ENCODE measurements at places on chromosomes 5 and 9.

- no peak for DNase-seq
Observed at GRCh38 chr5:65846101-65846500, 80.3 kb upstream of the ERBIN start.

- no peak for DNase-seq
Observed at GRCh38 chr5:154115291-154115690, 75.2 kb upstream of the GALNT10 start.

DNA sequence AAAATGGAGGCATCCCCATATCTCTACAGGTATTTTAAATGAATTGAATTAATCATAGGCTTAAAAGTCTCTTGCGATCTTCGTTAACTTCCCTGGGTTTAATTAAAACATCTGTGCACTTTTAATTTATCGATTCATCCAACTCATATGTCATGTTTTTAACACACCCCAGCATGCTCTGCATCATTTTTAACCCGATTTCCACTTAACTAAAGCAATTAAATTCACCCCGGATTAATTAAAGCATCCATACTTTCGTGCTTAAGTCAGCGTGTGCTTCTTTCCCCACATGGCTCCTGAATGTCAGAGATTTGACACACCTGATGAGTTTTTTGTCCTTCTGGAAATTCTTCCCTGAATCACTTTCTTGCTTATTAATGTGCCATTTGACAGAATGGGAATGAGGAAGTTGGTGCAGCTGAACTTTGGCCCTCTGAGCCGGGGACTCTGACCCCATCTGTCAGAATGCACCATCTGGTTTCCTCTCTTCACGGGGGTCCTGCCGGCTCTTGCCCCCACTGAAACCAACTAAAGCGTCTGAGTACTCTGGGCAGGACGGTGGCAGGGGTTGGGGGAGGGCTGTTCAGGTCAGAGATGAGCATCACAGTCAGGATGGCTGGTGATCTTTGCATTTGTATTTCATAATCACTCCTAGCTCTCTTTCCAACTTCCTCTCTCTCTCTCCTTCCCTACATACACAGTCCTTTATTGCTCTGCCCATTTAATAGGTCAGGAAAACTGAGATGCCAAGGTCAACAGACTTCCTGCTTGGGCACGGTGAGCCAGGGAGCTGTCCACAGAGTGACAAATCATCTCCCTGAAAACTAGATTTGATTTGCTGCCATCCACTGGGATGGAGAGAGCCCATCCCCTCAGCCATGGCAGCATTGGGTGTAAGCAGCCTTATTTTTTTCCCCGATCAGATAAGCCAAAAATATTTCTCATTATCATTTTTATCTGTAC lies 180.3 kb upstream of the WWC1 start:
- DNase-seq = no peak

- DNase-seq = no peak
Observed at GRCh38 chr9:113654605-113655428, 191.3 kb downstream of the RGS3 start.

GRCh38 chr5:154788212-154788611 lies 33.0 kb downstream of the LARP1 start:
- DNase-seq = no peak

GRCh38 chr5:158953929-158954534 lies 145.7 kb downstream of the EBF1 start:
- DNase-seq = no peak

- DNase-seq = no peak
Observed at GRCh38 chr9:76456202-76456926, 2.6 kb upstream of the GCNT1 start.

DNA sequence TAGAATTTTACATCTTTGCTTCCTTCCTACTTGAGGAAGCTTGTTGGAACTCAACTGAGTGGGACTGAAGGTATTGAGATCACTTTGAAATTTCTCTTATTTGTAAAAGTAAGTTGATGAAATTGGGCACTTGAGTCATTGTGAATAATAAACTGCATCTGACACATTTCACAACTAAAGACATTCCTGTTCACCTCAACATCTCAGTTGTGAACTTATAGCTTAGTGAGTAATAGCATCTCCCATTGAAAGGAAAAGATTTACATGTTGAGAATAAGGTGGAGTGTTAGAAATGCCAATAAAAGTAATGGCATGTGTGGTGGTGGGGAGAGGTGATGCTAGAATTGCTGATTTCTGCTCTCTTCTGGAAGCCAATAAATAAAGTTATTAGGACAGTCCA lies 145.0 kb downstream of the SLC24A2 start:
- DNase-seq = no peak

DNA sequence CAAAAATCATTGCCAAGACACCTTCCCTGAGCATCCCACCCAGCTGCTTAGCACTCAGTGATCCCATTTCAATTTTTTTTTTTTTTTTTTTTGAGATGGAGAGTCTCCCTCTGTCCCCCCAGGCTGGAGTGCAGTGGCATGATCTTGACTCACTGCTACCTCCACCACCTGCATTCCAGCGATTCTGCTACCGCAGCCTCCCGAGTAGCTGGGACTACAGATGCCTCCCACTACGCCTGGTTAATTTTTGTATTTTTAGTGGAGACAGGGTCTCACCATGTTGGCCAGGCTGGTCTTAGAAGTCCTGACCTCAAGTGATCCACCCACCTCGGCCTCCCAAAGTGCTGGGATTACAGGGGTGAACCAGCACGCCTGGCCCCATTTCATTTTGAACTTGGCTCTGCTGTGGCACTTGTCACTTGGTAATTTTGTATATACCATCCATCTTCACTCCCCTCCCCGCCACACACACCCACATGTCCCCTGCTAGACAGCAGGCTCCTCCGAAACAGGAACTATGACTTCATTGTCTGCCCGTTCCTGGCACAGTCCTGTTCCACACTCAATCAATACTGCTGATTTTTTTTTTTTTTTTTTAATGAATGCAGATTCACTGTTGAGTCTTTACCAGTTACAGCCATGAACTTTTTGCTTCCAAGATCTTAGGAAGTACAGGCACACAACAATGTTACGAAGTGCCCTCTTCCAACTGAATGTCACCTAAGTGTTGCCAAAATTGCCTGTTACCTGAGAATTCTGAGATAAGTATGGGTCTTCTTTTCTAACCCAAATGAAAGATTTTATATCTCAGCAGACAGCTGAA lies 17.3 kb upstream of the ZBTB34 start:
- DNase-seq = no peak

DNA sequence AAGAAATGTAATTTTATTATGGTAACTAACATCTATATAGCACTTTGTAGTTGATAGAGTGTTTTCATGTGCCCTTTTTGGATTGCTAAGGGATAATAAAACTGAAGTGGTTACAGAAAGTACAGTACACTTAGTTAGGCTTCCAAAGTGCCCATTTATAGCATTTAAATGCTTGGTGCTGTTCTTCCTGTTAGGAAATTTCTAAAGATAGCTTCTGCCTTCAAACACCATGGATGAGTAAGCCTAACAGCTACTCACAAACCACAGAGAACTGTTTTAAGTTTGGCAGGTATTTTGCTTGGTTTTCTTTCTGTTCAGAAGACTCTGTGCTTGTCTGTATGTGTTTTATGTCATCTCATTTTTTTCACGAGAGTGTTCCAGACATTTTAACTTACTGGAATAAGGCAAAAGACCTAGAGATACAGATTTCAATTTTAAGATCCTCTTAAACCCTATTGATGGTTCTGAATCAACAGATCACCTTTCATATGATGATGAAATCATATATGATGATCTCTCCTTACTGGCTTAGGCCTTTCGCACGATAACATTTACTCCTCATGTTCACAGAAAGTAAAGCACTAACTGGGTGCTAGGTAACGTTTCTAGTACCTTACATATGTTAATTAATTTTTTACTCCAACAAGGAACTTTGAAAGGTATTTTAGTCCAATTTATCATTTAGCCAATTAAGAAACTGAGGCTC lies 4.4 kb downstream of the RIMOC1 start:
- DNase-seq = peak; percentile 29

- no peak for DNase-seq
Observed at GRCh38 chr5:176854164-176854563, 43.8 kb downstream of the UNC5A start.

DNA sequence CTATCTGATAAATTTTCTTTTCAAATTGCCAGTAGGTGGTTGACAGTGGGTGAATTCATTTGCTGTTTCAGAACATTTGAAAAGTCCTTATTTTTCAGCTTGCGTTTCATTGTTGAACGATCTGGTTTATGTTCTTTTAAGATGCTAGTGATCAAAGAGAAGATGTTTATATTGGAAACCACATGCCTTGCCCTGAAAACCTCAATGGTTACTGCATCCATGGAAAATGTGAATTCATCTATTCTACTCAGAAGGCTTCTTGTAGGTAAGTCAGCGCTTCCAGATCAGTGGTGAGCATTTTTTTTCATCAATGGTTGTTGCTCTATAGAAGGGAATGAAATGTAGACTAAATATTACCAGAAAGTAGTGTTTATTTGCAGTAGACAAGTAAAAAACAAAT lies 16.6 kb upstream of the CAVIN4 start:
- no peak for DNase-seq

DNA sequence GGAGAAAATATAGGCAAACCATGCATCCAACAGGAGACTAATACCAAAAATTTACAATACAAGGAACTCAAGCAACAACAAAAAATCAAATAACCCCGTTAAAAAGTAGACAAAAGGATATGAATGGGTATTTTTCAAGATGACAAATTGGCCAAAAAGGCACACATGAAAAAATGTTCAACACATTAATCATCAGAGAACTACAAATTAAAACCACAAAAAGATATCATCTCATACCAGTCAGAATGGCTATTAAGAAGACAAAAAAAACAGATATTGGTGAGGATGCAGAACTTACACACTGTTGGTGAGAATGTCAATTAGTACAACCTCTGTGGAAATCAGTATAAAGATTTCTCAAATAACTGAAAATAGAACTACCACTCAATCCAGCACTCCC lies 35.0 kb downstream of the TEX10 start:
- no peak for DNase-seq

GRCh38 chr9:19409401-19410194 lies 789 bp downstream of the ACER2 start:
- peak; percentile 19 for DNase-seq

GRCh38 chr5:11427569-11427968 lies 476.7 kb downstream of the CTNND2 start:
- no peak for DNase-seq

- peak; percentile 11 for DNase-seq
Observed at GRCh38 chr9:100064872-100065581, 33.8 kb downstream of the ERP44 start.
